ENCODE measurements at places on chromosomes 16 and 17.

DNA sequence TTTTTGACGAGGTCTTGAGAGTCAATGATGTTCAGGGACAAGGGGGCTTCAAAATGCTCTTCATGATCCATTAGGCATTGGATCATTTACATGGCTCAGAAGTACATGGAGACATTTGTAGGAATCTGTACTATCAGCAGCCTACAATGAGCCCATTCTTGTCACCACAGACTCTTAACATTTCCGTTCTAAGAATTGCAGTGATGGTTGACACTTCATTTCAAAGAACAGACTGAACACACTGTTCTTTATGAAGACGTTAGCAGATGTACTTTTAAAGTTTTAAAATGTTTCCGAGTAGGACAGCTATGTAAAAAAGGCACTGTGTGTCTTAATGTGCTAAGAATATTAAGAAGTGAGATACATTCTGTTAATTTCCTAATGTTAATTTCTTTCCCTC, 97.3 kb upstream of the GOT2 start:
- DNase-seq: no peak

DNA sequence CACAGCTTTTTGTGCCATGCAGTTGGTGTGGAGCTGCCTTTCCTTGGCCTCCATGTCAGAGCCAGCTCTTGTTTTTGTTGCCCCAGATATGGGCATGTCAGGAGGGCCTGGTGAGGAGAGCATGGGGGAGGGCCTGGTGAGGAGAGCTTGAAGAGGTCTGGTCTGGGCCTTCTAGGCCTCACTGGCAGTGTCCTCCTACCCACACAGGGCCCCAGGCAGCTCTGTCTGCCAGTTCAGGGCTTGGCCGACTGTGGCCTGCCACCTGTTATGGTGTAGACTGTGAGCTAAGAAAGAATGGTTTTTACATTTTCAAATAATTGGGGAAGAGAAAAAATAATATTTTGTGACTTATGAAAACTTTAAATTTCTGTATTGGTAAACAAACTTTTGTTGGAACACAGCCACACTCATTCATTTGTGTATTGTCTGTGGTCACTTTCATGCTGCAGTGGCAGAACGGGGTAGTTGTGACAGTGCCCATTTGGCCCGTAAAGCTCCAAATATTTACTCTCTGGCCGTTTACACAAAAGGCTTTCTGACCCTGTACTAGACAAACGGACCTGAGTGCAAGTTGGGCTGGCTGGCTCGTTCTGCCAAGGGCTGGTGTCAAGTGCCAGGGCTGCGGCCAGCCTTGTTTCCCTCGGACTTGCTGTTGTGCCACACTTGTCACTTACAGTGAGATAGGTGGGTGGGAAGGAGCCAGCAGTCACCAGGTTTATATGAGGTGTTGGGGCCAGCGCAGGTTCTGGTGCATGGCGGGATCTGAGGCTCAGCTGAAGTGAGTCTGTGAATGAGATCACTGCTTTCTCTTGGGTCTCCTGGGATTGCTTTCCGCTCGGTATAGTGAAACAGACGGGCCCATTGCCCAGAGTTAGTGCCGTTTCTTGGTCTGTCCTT, 18.2 kb downstream of the PGS1 start:
- DNase-seq: no peak

- no peak for DNase-seq
These were observed 1.7 kb upstream of the DVL2 start for GRCh38 chr17:7235693-7236665.

DNA sequence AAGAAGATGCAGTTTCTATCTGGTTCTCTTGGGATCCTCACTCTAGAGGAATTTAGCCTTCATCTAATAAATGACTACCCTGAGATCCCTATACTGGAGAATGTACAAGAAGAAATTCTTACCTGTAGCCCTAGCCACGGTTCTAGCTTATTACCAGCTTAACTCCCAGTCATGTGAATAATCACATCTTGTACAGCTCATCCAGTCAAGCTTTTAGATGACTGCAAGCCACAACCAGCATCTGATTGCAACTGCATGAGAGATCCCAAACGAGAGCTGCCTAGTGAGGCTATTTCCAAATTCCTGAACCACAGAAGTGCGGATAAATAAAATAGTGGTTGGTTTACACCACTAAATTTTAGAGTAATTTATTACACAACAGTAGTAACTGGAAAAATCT, 196.0 kb upstream of the CPHXL start:
- DNase-seq: no peak

- no peak for DNase-seq
These were observed 678 bp upstream of the BAIAP2 start for GRCh38 chr17:81034168-81034777.

DNA sequence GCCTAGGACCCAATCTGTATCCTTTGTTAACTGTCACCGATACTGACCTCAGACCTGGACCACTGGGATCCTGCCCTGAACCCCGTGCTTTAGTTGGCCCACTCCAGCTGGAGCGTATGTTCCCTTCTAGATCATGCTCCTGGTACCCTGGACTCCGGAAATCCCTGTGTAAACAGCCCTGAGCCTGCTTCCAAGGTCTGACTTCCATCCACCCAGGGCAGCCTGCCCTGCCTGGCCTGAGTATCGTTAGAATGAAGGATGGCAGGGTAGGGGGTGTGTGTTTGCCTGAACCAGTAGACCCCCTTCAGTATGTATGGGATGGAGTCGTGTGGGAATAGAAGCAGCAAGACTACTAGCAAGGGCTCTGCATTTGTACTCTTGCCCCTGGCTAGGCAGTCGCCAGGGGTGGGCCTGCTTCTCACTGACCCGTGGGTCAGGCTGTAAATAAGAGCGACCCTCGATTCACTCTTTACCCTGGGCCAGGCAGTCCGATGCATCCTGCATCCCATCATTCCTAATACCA, 691 bp upstream of the TMEM98 start:
- DNase-seq: no peak

- no peak for DNase-seq
These were observed 17.7 kb downstream of the GALNS start for GRCh38 chr16:88839026-88839529.

DNA sequence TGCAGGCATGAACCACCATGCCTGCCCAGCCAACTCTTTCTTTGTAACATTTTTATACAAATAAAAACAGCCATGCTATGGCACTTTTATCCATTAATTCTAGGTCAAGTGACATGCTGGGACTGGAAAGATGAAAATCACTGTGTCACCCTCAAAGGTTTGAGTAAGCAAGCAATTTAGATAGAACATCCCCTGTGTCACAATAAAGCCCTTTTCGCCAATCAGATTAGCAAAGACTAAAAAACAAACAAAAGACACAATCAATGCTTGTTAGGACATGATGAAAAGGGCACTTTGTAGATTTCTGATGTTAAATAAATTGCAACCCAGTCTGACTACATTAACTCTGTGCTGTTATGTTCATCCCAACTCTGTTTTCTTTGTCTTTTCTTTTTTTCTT, 26.4 kb downstream of the CHP2 start:
- no peak for DNase-seq

DNA sequence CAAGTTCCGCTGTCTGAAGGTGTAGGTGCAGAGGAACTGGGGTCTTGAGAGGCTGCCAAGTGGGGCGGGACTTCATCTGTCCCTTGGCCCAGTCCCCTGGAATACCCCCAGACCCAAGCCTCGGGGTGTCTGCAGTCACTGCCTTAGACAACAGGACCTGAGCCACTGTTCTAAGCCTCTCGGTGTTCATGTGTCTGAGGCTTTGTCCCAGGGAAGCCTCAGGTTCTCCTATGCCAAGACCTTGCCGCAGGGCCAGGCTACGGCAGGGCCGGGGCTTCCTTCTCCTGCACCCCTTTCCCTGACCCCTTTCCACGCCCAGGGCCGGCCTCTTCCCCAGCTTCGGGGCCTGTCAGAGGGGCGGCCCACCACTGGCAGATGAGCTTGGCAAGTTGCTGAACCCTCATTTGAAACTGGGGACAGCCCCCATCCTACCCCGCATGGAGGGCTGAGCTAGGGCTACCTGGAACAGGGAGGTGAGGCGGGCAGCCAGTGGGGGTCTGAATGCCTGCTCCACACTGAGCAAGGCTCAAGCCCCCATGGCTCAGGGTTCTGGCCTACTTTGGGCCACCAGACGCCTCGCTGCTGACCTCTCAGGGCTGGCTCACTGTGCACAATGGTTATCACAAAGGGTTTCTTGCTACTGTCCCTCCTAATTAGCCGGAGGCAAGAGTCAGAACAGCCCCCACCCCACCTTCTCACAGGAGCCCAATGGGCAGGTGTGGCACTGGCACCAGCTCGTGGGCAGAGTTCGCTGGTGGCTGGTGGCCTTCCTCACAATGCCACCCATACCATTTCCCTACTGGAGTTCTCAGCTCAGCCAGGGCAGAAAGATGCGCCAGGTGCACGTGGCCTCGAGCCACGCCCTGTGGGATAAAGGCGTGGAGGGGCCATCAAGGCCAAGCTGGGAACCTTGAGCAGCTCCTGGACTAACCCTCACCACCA, 7.1 kb downstream of the LITAFD start:
- no peak for DNase-seq

- no peak for DNase-seq
These were observed 51.4 kb upstream of the SLC25A19 start for GRCh38 chr17:75340631-75341030.

All from activated CD4-positive, alpha-beta T cell treated with anti-CD3 and anti-CD28 coated beads, Interleukin-10, Interleukin-2, amounts not matched to agents 100 ng/mL and 50 ng/mL, durations not matched to agents 16 hours and 8 hours (primary cell).